ENCODE measurements at places on chromosomes 3 and 15.

DNA sequence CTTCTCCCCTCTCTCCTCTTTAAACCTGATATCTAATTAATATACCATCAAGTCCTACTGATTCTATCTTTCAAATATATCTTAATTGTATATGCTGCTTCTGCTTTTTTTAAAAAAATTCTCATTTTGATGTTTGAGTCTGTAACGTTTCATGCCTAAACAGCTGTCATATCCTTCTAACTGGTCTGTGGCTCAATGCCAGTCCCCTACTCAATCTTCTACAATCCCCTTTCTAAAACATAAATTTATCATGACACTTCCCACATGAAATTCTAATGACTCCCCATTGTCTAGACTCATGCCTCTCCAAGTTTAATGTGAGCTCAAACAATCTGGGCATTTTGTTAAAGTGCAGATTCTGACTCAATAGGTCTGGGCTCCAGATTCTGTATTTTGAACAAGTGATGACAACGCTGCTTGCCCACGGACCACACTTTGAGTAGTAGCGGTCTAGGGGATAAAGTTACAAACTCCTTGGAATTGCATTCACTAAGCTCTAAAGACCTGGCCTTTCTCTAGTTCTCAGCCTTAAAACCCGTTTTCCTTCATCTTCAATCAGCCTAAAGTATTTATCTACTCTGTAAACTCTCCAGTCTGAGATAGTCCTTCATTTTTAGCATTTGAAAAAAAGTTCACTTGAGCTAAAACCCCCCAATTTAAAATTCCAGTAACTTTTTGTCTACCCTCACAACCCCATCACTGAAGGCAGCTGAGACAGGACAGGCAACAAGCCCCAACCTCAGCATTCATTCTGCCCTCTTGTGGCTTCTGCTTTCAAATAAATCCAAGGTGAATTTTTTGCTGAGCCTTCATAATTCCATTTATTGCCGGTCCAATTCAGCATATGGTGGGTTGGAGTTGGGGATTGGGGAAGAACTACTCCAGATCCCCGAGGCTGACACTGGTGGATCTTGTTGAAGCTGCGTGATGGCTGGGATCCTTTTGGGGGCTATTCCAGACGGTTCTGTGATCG is 88.1 kb upstream of the THRB start:
- no peak for DNase-seq

DNA sequence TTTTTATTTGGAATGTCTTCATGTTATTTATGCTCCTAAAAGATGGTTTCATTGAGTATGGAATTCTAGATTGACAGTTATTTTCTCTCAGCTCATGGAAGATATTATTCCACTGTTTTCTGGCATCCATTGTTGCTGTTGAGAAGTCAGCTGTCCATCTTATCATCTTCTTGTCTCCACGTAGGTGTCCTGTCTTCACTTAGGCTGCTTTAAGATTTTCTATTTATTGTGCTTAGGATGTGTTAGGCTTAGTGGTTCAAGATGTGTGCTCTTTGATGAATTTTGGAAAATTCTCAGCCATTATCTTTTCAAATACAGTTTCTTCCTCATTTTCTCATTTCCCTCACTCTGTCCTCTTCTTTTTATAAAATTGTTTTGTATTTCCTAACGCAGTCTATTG is 52.0 kb downstream of the SNRK start:
- DNase-seq: no peak

DNA sequence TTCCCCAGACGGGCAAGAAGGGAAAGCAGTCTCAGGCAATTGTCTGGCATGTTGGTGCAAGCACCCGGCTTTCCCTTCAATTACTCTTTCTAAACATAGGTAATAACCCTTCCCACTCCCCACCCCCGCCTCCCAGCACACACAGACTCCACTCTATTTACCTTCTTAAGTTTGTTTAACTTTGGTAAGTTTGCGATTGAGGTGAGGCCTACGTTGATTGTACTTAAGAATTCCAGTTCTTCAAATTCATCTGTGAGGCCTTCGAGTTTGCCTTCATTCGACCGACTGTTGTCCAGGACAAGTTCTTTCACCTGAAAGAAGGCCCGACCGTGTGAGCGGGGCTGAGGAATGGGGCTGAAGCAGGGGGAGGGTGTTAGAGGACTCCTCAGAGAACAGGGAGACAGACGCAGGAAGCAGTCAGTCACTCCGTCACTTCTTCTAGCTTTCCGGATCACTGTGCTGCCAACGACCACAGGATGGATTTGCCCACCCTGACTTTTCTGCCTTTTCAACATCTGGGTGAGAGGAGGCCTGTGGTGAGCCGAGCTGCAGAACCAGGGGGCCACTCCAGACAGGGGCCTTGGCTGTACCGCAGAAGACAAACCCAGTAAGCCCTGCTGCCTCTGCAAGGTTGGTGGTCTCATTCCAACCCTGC is 33.0 kb downstream of the ANP32A start:
- no peak for DNase-seq

DNA sequence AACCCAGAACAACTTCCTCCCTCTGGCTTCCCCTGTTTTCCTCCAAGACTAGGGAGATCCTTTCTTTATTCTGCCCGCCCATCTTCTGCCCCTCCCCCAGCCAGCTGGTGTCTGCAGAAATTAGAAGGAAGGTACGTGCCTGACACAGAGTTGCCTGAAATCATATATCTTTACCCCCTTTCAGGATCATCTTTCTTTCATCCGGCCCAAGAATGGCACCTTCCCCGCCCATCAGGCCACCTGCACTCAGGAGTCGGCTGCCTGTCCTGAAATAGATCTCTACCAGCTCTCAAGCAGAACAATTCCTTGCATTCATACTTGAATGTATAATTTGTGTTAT is 133.7 kb downstream of the VGLL4 start:
- peak; percentile 81 for DNase-seq

DNA sequence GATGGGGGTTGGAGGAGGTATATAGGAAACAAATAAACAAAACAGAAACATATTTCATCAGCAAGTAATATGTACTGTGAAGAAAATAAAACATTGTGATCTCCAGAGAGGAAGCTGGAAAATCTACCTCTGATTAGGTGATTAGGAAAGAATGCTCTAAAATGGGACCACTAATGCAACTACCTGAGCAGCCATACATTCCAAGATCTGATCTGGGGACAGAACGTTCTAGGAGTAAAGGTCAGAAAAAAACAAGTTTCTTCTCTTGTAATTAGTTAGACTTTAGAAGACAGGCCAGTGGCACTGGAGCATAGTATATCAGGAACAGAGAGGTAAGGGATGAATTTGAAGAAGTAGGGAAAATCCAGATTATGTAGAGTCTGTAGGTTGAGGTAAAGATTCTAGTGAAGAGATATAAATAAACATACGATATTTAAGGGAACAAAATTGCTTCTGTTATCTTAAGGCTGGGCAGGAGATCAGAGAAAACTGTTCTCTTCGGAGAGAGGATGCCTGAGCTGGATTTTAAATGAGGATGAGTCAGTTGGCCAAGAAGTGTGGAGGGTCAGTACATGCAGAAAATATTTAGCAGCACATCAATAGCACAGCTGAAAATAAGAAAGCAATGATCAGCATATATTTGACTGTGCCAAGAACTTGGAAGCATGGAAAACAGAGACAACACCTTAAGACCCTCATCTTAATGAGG is 429.5 kb downstream of the NLGN1 start:
- DNase-seq: no peak
